Activated naive CD8-positive, alpha-beta T cell treated with anti-CD3 and anti-CD28 coated beads for 36 hours (primary cell): ENCODE measurements at places on chromosomes 13 and 19. TPM values are rescaled to one million over a fixed set of nuclear protein-coding genes. Genes with fewer than 3 reads are reported as not detected.

- no peak for DNase-seq
These were observed 394.2 kb downstream of the ITGBL1 start for GRCh38 chr13:101846701-101847100.

GRCh38 chr13:45940061-45940460 is 88.5 kb upstream of the SIAH3 start:
- no peak for DNase-seq

DNA sequence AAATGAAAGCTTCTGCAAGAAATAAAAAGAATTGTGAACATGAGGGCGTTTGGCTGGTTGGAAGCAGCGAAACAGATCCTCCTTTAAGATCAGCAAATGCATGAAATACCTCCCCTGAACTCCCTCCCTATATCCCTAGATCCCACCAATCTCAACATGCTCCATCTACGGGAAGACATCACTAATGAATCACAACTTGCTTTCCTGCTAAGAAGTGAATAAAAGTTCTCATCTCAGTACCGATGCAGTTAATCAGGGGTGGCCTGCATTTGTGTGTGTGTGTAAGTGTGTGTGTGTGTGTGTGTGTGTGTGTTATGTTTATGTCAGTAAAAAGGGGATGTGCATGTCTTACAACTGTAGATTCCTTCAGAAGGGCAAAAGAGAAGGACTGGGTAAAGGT is 238.7 kb downstream of the LIG4 start:
- no peak for DNase-seq

The CCL25 gene
- total RNA-seq = 0.30 TPM

GRCh38 chr13:79194272-79194671 is 211.8 kb downstream of the RBM26 start:
- peak; percentile 45 for DNase-seq

- DNase-seq = no peak
These were observed 219.9 kb downstream of the RFC3 start for GRCh38 chr13:34037636-34038540.

GRCh38 chr19:5665781-5666513 is 14.4 kb downstream of the MICOS13 start:
- DNase-seq = peak; percentile 34
